Adrenal gland (tissue), 19 donors: ENCODE measurements at places on chromosomes 6 and 20.

GRCh38 chr6:166556863-166557322 is 29.6 kb downstream of the RAMACL start:
- DNase-seq = peak; percentile 90

DNA sequence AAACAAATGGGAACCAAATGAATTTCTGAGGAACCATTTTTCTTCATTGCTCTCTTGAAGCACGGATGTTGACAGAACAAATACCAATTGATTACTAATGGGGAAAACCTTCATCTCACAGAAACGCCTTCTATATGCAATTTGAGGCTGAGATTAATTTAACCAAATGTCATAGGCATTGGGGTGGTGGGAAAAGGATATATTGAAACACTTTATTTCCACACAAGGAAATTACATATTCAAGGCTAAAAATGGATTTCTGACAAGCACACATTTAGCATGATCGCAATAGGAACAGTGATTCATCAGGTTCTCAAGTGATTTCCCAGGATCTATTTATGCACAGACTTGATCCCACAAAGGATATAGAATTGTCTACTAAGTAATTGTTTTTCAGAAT is 88.9 kb downstream of the COL12A1 start:
- DNase-seq = no peak

DNA sequence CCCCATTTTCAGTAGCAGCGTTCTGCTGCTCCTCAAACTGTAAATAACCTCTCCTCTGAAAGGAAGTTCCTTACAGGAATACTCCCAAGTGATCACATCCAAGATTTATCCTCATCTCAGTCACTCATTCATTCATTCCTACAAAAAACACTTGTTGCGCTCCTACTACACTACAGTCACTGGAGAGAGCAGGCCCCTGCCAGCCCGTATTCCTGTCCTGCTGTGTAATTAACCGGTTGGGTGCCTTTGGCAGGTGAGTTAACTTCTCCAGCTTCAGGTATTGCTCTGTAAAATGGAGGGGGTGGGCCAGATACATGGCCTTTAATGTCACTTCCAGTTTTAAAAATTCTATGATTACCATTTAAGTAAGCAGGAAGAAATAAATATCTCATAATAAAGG is 15.0 kb upstream of the ZBTB24 start:
- DNase-seq = no peak

DNA sequence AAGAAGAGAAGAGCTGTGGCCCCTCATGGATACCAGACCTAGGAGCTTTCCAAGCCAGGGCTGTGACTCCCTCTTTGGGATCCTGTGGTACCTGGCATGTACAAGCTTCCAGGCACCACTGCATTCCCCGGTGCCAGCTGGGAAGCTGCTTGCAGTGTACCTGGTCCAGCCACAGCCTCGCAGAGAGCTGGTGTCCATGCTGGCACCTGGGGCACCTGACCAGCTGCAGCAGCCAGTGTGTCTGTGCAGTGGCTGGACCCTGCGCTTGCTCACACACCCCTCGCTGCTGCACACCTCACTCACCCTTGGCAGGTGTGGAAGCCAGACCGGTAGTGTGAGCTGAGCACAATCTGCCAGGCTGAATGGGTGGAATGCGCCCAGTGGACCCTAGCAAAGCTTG is 190.9 kb upstream of the MAN1A1 start:
- DNase-seq = no peak

- DNase-seq = no peak
These were observed 403.8 kb downstream of the ADGRB3 start for GRCh38 chr6:69038841-69039240.

GRCh38 chr6:32118782-32119628 is 9.0 kb downstream of the ATF6B start:
- peak; percentile 93 for DNase-seq

GRCh38 chr6:108748959-108749358 is 99.3 kb upstream of the ARMC2 start:
- DNase-seq = no peak

GRCh38 chr6:22026164-22026678 is 270.6 kb downstream of the PRL start:
- DNase-seq = no peak

GRCh38 chr20:33162753-33163152 is 5.2 kb upstream of the BPIFA2 start:
- DNase-seq = peak; percentile 15

DNA sequence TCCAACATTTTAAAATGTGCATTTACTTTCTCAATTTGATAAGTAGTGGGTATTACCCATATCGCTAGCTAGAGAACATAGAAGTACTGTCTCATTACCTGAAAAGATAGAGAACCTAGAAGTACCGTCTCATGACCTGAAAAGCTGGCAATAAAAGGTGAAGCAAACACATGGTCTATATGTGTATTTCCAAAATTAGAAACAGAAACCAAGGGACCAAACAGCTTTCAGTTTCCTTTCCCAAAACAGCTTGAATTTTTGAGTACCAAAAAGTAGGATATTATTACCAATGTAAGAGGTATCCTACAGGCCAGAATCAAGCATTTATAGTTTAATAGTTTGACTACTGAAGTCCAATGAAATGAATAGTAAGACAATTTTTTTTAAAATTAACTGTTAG is 77.2 kb downstream of the KIF13A start:
- DNase-seq = no peak

- DNase-seq = peak; percentile 38
These were observed 132.2 kb downstream of the SNX5 start for GRCh38 chr20:17836303-17836861.

DNA sequence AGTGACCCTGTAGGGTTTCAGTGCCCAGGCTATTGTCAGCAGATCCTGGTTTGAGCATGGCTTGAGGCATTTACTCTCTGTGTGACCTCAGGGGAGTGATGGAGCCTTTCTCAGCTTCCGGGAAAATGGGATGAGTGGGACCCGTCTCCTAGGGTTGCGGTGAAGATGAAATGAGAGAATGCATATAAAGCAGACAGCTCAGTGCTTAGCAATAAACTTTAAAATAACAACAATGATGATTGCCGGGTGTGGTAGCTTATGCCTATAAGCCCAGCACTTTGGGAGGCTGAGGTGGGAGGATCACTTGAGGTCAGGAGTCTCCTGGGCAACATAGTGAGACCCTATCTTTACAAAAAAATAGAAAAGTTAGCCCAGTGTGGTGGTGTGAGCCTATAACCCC is 106.0 kb upstream of the MTHFD1L start:
- no peak for DNase-seq

DNA sequence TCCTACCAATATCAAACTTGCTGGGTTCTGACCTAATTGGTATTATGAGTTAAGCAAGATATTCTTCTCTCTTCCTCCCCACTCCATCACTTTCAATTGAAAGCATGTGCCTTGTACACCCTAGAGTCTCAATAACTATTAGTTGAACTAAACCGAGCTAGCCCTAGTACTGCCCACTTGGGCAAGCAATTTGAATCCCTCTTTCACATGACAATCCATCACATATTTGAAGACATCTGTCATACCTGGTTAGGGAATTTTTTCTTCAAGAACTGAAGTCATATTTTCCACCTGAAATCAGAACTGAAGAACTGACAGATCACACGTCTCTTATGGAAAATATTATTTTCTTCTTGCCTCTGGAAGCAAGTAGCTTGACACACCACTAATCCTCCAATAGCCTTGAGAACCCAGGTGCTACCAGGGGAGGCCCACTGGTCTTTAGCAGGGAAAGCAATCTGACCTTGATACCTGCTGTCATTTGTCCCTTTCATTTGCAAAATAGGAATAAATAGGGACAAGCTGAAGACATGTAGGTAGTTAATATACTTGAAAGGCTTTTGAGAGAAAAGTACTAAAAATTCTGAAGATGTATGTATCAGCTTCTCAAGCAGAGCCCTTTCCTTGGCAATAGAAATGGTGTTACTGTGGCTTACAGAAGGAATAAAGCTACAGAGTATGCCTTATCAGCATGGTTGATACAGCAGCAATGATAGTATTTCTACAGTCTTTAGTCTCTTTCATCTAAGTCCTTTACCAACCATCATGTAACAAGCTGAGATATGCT is 71.4 kb downstream of the GJA10 start:
- no peak for DNase-seq

GRCh38 chr6:39421383-39422225 is 99.1 kb upstream of the KCNK16 start:
- no peak for DNase-seq

DNA sequence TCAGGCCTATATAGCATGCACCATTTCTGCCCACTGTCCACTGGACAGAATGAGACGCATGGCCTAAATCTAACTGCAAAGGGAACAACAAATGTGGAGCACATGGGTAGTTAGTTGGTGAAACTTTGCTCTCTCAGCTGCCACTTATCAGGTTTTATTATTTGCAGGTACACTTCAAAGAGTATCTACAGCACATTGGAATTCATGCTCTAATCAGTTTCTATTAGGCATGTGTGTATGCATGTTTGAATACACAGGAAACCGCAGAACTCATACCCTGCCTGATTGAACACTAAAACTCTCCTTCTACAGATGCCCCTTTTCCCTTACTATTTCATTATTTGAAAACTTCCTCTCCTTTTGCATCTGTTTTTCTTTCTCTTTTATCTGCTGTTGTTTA is 97.4 kb upstream of the HSF2 start:
- no peak for DNase-seq

- no peak for DNase-seq
These were observed 21.7 kb upstream of the KIAA1586 start for GRCh38 chr6:57024775-57025174.

DNA sequence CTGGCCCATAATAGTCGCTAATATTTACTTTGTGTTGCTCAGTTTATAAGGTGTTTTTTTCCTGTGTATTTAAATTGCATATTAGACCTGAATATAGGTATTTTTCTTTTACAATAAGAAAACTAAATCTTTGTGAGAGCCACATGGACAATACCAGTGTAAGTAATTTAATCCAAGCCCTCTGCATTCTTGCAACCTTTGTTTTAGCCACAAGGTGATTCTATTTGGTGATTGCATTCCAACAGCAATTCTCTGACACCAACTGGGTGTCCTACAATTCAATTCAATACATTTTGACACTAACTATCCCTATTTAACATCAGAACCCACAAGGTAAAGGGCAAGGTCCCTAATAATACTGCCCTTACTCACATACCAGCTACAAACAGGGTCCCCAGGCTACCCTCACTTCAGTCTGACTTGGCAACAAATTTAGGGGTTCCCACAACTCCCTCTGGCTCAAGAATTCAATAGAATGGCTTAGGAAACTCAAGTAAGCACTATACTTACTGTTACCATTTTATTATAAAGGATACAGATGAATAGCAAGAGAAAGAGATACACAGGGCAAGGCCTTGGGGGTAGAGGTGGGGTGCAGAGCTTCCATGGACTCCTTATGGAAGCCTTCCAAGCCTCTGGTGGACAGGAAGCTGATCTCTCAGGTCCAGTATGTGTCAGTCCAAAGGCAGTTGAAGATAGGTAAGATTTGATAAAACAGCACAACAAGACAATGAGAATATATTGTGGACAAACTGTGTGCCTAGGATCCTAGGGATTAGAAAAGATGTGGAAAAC is 169.3 kb downstream of the CD83 start:
- no peak for DNase-seq

- no peak for DNase-seq
These were observed 45.5 kb upstream of the SLC35F1 start for GRCh38 chr6:117861545-117861944.

GRCh38 chr6:73076211-73076954 is 148.9 kb downstream of the KHDC1L start:
- DNase-seq = no peak

DNA sequence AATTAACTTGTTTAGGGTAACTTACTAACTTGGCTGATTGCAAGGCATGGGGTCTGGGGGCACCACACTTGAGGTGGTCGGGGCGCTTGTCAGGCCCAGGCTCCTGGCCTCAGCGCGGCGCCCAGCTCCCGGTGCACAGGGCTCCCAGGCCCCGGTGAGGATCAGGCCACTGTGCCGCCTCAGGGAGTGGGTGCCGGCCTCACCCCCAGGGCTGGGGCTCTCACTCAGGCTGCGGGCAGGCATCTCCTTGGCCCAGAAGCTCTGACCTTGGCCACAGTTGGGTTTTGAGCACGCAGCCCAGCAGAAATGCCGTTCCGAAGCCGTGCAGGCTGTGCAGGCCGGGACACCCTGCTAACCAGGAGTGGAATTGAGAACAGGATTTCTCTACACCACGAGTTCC is 37.8 kb upstream of the BHLHE23 start:
- no peak for DNase-seq

- DNase-seq = no peak
These were observed 171.4 kb downstream of the SOX4 start for GRCh38 chr6:21764989-21765388.

DNA sequence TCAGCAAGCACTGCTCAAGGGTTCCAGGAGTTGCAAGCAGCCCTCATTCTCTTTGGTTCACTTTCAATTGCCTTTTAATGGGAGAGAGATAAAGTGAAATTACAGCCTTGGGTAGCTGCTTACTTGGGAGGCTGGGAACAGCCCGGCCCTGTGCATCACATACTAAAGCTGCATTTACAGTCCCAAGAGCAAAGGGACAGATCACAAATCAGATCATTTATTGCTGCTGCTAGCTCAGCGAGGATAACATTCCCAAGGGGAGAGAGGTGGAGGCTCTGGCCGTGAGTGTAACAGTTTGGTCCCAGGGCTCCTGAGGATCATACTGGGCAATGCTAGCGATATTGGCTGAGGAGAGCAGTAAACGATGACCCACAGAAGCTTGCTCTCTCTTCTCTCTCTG is 133.1 kb downstream of the CDH26 start:
- no peak for DNase-seq

DNA sequence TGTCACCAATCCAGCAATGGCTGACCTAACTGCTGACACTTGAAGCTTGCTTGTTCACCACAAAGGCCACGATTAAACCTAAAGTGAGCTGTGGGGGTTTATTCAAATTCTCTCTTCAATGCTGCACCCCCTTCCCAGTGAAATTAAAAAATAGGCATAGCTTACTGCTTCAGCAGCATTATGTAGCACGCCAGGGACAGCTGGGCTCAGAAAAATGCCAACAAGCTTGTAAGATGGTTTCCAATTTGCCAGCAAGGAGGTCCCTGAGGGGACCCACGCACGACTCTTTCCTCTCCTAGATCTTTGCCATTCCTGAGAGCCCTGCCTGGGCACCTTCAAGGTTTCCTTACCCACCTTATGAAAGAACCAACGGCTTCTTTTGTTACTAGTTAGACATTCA is 113.5 kb upstream of the CDH4 start:
- DNase-seq = no peak

GRCh38 chr6:145815309-145816274 is 997 bp upstream of the FBXO30 start:
- DNase-seq = peak; percentile 35

- DNase-seq = no peak
These were observed 329.6 kb downstream of the GJA1 start for GRCh38 chr6:121765060-121765459.

GRCh38 chr6:132728616-132729015 is 14.8 kb upstream of the VNN1 start:
- DNase-seq = no peak

DNA sequence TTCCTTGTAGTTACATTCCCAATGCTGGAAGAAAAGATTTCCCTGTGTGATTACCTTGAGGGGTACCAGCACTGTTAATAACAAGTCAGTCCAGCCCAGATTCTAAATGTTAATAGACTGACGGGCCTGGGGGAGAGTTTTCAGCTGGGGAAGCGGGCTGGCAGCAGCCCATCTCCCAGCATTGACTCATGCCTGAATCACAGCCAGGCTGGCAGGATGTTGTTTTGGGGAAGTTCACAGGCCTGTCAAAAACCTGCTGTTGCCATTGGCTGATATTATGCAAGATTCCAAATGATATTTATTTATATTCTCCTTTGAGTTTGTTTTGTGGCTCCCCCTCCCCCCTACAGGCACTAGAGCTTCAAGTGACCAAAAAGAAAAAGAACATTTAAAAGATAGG is 213.9 kb upstream of the CNR1 start:
- DNase-seq = peak; percentile 90

GRCh38 chr6:26478985-26479278 is 21.2 kb upstream of the BTN1A1 start:
- DNase-seq = no peak
